ENCODE measurements at places on chromosomes 3 and 15.

GRCh38 chr3:116423945-116424344, 21.3 kb downstream of the LSAMP start:
- DNase-seq = no peak

DNA sequence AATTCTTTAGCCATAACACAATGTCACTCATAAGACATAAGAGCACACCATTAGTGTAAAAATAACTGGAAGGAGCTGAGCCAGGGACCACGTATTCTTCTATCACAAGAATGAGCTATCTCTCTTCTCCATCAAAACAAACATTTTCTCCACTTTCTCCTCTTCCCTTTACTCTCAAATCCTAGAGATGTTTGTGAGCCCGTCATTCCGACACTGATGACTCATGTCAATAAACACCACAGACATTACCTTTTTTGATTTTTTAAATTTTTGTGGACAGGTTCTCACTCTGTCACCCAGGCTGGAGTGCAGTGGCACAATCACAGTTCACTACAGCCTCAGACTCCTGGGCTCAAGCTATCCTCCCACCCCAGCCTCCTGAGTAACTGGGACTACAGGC, 86.6 kb downstream of the MEX3B start:
- no peak for DNase-seq

DNA sequence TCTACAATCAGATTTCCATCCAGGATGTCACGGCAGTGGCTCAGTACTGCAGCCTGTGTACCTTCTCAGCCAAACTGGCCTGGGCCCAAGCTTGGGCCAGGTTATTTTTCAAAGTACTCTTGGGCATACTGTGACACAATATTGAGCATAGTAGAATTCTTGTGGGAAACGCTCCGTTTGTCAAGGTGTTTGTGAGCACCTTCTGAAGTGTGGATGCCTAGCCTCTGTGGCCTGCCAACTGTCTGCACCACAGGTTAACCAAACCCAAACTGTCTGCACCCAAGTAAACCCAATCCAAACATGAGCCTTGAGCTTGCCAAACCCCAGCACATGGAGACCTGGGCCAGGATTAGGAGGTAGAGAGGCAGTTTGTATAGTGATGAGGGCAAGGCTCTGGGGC, 25.4 kb downstream of the CTDSPL start:
- DNase-seq = no peak

DNA sequence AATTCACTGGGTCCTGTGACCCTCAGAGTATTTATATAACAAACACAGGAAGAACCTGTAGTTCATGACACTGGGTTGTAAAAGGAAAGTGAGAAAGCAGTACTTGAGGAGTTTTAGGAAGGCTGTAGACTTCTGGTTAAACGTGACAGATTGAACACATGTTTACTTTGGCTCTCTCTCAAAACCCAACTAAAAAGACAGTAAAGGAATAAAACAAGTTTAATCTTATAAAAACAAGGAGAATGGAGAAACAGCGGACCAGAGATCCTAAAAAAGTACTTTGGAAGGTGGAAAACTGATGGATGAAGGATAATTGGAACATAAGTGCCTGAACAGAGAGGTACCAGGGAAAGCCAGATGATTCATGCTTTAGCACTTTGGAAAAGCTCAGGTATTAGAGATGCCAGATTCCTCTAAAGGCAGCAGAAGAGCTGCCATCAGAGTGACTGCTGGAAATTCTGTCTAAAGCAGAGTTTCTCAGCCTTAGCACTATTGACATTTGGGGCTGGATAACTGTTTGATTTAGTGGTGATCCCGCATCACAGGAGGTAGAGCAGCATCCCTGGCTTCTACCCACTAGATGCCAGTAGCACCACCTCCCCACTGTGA, 182.9 kb upstream of the RORA start:
- no peak for DNase-seq

DNA sequence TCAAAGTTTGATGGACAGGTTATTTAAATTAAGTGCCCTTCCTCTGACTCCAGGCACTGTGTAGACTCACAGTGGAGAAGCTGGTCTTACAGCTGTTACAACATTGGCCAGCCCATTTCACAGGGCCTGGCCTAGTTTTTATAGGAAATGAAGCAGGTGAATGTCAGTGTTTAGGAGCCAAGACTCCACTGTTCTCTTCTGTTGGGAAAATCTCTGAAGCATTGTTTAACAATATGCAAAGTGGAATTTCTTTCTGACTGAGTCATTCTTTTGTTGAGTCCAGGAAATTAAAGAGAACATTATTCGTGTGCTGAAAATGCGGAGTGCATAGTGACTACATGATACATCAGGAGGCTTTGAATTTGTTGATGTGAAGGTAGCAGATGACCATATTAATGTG, 64.7 kb downstream of the ARRDC4 start:
- no peak for DNase-seq

DNA sequence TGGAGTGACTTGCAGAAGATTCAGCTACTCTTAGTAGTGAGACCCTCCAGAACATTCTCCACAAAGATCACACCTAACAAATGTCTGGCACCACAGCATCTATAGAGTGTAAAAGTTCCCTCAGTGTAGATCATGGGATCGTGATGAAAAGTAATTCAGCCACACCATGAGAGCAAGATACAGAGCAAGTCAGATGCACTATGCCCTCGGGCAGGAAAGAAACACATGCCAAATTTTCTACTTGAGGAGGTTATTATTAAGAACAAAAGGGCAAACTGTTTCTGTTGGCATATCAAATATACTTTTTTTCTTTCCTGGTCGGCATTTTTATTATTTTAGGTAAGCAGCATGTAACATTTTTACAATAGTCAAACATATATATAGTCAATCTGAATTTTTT, 44.8 kb upstream of the SNTN start:
- no peak for DNase-seq

DNA sequence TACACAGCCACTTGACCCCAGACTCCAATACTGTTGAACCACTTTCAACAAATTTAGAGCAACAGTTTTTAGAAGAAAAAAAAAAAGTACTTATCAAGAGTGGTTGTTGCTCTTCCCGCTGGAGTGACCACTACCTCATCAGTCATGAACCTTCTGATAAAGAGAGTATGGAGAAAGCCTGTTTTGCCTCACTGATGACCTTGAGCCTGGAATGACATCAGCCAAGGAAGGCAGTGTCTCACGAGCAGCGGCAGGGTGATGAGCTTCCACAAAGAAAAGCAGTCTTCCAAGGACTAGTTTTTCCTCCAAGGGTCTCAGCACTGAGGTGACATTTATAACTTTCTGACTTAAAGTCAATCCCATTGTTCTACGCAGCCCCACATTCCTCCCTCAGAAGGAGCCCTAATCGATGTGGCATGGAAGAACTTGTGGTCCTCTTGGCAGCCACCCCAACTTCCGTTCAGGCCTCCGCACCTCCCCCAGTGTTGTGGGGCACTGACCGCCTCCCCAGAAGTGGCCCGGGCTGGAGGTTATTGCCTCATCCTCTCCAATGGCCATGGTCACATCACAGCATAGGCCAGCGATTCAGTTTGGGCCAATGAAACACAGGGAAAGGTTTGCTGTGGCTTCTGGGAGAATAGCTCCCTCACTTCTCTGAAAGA, 1.8 kb upstream of the CYP11A1 start:
- no peak for DNase-seq

- DNase-seq = no peak
Observed at GRCh38 chr3:128374746-128375445, 91.8 kb downstream of the DNAJB8 start.

GRCh38 chr3:31544634-31545033, 11.9 kb downstream of the STT3B start:
- DNase-seq = peak; percentile 60

- no peak for DNase-seq
Observed at GRCh38 chr3:134360046-134360445, 14.2 kb downstream of the AMOTL2 start.

- DNase-seq = peak; percentile 57
Observed at GRCh38 chr3:129211772-129212171, 28.1 kb upstream of the CNBP start.

DNA sequence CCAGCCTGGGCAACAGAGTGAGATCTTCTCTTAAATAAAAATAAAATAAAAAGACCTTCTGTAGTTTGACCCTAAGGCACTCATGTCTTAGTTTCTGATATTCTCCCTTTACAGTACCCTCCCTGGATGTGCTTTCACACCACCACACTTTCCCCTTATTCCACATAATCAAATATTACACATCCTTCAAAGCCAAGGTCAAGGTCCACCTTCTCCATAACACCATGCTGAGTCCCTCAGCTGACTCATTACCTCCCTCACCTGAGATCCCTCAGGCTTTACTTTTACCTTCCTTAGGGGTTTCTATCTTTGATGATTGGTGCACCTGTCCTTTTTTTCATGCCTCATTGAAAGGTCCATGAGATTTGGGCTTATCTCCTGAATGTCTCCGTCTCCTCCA, 25.5 kb upstream of the MNS1 start:
- DNase-seq = no peak

DNA sequence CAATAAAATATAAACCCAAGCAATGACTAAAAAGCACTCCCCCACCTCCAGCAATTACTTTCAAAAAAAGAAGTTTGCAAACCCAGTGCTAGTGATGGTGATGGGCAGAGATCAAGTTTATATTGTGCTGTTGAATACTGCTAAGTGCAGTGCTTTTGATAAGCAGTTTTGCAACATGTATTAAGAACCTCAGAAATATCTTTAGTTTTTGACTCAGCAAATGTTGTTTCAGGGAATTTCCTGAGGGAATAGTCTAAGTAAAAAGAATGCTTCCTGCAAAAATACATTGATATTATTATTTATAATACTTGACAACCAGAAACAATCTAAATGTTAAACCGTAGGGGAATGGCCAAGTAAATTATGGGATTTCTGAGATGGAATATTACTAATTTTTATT, 69.3 kb downstream of the ADAMTSL3 start:
- no peak for DNase-seq

DNA sequence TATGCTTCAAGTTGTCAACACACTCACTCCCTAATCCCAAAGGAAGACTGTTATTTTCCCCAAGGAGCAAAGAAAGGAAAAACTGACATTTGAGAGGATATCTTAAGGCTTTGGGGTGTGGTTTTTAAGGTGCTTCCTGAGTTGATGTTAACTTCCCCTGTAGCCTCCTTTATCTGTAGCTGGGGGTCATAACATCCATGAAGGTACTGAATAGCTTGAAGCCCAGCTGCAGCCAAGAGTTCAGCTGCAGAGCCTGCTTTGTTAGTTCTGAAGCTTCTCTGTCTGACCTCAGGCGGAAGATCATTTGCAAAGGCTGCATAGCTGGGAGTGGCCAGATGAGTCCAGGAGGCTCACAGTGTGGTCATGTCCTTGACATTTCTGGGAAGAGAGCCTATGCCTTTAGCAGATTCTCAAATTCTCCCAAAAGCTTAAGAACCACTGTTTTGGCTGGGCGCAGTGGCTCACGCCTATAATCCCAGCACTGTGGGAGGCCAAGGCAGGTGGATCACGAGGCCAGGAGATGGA, 165.4 kb downstream of the SV2B start:
- no peak for DNase-seq

DNA sequence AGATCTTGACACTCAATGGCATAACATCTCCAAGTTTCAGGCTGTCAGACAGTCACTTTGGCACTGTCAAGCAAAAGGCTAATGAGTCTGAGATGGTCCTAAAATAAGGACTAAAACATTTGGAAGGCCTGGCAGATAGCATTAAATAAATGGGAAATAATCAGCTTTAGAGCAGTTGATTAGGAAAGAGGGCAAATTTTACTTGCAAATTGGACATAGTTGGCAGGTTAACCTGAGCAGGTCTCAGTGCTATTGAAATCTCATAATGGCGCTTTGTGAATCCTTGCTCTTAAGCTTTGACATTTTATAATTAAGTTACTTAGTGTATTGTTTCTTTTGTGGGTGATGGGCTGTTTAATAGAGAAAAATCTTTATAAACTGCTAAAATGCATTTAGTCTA, 1003.1 kb upstream of the GBE1 start:
- DNase-seq = no peak

- no peak for DNase-seq
Observed at GRCh38 chr3:31671976-31672375, 139.3 kb downstream of the STT3B start.

DNA sequence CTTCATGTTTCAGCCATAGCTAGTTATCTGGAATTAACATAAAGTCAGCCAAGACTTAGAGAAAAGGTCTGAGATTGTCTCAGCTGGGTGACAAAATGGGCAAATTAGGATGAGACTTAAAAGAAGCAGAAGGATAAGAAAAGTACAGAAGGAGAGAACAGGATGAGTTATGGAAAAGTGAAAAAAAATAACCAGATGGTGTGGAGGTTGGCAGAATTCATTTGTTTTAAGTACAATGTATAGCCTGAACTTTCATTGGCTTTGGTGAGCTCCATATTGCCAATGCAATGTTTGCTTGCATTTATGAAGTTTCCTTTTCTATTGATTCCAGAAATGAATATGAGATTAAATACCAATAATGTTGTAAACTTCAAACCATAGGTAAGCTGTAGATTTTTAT, 447.2 kb upstream of the DPH6 start:
- DNase-seq = no peak

- peak; percentile 38 for DNase-seq
Observed at GRCh38 chr15:30650012-30650929, 24.3 kb downstream of the ARHGAP11B start.

DNA sequence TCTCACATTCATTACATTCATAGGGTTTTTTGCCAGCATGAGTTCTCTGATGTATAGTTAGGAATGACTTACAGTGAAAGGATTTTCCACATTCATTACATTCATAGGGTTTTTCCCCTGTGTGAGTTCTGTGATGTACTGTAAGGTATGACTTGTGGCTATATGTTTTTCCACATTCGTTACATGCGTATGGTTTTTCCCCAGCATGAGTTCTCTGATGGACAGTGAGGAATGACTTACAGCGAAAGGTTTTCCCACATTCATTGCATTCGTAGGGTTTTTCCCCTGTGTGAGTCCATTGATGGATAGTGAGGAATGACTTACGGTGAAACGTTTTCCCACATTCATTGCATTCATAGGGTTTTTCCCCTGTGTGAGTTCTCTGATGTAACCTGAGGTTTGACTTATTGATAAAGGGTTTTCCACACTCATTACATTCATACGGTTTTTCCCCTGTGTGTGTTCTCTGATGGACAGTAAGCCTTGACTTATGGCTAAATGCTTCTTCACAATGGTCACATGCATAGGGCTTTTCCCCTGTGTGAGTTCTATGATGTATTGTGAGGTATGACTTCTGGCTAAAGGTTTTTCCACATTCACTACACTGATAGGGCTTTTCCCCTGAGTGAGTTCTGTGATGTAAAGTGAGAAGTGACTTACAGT, 47.4 kb downstream of the ZNF717 start:
- peak; percentile 0 for DNase-seq

DNA sequence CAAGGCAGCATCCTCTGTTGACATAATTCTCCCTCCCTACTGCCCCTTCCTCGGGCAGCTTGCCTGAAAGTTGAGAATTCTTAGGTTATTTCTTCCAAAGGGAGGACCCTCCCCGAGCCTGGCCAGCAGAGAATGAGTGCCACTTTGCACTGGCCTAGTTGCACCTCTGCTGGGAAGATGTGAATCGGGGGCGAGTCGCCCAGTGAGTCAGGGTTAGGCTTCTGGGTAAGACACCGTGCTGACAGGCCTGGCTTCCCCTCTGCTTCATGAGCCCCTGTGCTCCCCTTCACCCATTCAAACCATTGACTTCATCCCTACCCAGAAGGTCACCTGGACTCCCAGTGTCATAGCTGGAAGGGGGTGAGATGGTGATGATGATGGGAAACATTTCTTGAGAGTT, 82.3 kb downstream of the AAGAB start:
- no peak for DNase-seq

Data from suppressor macrophage (primary cell).